ENCODE measurements at places on chromosomes 7 and 10.

- DNase-seq: no peak
These were observed 11.2 kb downstream of the ZFYVE27 start for GRCh38 chr10:97748116-97748515.

DNA sequence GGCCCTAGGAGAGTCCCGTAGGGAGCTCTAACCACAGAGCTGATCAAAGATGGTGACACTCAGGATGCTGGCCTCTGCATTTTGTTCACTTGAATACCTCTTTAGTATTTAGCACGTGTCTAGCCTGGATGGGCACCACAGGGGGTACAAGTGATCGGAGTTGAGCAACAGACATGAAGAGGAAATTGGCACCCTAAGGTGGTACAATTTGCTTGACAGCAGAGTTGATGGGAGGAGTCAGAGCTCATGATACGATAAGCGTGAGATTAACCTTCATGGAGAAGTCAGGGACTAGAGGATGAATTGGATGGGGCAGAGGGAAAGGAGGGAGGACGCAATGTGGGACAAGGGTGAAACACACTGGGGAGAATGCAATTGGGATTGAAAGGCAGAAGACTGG, 9.9 kb upstream of the ZNF212 start:
- no peak for DNase-seq

DNA sequence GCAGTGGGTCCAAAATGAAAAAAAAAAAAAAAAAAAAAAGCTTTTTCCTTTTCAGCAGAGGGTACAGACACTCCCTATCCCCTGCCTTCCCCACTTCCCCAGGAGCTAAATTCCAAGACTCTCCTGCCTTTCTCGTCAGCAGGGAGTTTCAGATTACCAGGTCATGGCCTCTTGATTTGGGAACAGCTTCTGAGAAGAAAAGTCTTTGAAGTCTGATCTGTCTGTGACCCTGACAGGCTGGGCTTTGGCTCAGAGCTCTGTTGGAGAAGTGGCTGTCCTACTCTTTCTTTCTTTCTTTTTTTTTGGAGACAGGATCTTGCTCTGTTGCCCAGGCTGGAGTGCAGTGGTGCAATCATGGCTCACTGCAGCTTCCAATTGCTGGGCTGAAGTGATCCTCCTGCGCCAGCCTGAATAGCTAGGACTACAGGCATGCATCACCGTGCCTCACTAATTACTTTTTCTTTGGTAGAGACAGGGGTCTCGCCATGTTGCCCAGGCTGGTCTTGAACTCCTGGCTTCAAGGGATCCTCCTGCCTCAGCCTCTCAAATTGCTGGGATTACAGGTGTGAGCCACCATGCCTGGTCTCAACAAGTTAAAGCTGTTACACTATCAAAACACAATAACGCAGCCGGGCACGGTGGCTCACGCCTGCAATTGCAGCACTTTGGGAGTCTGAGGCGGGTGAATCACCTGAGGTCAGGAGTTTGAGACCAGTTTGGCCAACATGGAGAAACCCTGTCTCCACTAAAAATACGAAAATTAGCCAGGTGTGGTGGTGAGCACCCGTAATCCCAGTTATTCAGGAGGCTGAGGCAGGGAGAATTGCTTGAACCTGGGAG, 59.9 kb downstream of the COL26A1 start:
- DNase-seq: no peak

- no peak for DNase-seq
These were observed 98.7 kb downstream of the CDK6 start for GRCh38 chr7:92737706-92738105.

GRCh38 chr10:19930936-19931893, 115.0 kb downstream of the PLXDC2 start:
- DNase-seq: no peak

DNA sequence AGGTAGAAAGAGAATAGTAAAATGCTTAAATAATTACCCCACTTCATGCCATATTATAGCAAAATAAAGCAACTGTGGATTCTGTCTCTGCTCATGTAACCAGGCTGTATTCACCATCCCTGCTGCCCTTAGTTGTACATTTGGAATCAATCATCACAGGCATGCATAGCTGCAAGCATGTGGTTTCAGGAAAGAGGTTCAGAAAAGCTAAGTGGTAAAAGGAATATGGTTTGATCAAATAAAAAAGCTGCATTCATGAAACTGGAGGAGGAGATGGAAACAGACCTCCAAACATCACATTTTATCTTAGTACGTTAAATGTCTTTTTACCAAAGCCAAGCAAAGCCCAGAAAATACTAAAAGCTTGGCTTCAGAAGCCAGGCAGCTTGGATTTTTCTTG, 81.3 kb downstream of the ADAM22 start:
- no peak for DNase-seq

- no peak for DNase-seq
These were observed 6.8 kb upstream of the SPOCK2 start for GRCh38 chr10:72095195-72095594.

- DNase-seq: no peak
These were observed 5.7 kb upstream of the OR6V1 start for GRCh38 chr7:143046426-143046851.

DNA sequence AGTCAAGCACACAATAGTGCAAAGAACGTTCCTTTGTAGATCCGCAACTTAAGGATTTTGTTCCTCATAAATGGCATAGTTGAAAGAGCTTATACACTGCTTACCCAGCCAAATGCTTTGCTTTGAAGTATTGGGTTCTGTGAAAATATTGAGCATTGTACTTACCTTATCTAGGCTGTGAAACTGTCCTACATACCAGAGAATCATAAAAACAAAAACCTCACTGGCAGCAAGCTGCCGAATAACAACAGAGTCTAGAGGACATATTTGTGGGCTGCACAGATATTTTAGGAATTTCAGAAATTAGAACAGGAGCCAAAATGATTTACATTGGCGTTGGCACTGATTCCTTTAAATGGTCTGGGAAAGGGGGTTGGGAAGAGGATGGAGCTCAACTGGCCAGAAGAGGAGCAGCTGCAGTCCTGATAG, 174.8 kb downstream of the RTKN2 start:
- no peak for DNase-seq

Data from GM12892 (cell line).